ENCODE measurements at places on chromosomes 5 and 9.

DNA sequence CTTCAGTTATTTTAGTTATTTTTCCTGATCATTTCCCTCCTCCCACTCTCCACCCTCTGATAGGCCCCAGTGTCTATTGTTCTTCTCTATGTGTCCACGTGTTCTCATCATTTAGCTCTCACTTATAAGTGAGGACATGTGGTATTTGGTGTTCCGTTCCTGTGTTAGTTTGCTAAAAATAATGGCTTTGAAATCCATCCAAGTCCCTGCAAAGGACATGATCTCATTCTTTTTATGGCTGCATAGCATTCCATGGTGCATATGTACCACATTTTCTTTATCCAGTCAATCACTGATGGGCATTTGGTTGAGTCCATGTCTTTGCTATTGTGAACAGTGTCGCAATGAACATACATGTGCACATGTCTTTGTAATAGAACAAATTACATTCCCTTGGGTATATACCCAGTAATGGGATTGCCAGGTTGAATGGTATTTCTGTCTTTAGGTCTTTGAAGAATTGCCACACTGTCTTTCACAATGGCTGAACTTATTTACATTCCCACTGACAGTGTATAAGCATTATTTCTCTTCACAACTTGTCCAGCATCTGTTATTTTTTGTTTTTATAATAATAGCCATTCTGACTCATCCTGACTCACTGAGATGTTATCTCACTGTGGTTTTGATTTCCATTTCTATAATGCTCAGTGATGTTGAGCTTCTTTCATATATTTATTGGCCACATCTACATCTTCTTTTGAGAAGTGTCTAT lies 17.2 kb upstream of the DIRAS2 start:
- no peak for DNase-seq

- DNase-seq, result no peak
Measured at GRCh38 chr9:137082925-137083290, 3.9 kb upstream of the MAN1B1 start.

GRCh38 chr5:95801532-95801931 lies 21.0 kb downstream of the GLRX start:
- no peak for DNase-seq

- DNase-seq, result no peak
Measured at GRCh38 chr9:118521261-118521660, 817.1 kb downstream of the TLR4 start.

DNA sequence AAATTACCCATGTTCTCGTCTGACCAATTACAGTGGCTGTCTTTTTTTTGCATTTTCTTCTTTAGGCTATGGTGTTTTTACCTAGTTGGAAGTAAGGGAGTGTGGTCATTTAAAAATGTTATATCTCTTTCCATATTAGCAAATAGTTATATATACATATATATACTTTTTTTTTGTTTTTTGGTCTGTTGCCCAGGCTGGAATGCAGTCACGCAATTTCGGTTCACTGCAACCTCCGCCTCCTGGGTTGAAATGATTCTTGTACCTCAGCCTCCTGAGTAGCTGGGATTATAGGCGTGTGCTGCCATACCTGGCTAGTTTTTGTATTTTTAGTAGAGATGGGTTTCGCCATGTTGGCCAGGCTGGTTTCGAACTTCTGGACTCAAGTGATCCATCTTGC lies 12.3 kb downstream of the MARCHF6 start:
- no peak for DNase-seq

DNA sequence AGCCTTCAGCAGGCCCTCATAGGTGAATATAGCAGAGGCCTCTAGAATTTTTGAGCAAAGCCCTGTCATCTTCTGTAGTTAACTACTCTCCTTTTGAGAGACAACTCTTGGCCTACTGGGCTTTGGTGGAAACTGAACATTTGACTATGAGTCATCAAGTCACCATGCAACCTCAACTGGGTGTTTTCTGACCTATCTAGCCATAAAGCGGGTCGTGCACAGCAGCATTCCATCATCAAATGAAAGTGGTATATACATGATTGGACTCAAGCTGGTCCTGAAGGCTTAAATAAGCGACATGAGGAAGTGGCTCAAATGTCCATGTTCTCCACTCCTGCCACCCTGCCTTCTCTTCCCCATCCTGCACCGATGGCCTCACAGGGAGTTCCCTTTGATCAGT lies 1115.5 kb downstream of the TAF11L14 start:
- peak; percentile 63 for DNase-seq

DNA sequence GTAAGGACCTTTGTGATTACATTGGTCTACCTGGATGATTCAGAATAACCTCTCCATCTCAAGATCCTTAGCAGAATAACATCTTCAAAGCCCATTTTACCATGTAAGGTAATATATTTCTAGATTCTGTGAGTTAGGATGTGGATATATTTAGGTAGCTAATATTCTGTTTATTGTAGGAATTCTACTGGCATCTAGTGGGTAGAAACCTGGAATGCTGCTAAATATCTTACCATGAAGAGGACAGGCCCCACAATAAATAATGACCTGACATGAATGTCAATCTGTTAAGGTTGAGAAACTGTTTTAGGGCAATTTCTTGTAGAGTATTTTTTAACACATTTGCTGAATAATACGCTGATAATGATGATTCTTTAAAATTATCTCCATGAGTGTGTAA lies 426.8 kb downstream of the MAN2A1 start:
- no peak for DNase-seq

- no peak for DNase-seq
Measured at GRCh38 chr5:94024101-94024500, 282.7 kb upstream of the POU5F2 start.

DNA sequence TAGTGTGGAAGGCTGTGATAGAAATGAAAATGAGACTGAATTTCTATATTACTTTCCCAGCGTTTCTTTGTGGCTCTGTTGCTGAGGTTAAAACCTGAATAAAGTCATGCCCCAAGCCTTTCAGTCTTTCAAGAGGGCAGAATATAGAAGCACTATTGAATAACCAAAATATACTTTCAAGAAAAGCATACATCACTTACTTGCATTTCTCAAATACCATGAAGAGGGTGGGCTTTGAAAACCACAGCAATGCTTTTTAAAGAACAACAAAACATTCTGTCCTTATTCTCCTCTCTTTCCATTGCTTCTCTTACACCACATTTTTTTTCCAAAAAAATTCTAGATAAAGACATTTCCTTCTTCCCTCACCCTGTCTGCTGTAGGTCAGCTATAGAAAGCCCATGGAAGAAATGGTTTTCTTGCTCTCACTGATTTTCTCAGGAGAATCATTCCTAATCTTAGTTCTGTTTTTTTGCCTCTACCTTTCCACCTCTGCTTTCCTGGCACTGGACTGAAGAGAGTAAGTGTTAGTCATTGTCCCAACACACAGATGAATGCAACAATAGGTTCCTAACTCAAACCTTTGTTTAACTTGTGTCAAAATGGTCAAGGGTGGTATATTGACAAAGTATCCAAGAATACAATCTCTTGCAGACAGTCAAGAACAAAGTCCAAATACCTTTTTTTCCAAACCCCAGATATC lies 51.6 kb downstream of the NUDT12 start:
- DNase-seq, result no peak

Data from activated CD4-positive, alpha-beta T cell treated with anti-CD3 and anti-CD28 coated beads, Interleukin-2, amount 10 ng/mL, durations not matched to agents 24 days and 14 days (primary cell).